Endodermal cell (in vitro differentiated cells): ENCODE measurements at places on chromosomes 2 and 18. TPM values are rescaled to one million over a fixed set of nuclear protein-coding genes. Genes with fewer than 3 reads are reported as not detected.

DNA sequence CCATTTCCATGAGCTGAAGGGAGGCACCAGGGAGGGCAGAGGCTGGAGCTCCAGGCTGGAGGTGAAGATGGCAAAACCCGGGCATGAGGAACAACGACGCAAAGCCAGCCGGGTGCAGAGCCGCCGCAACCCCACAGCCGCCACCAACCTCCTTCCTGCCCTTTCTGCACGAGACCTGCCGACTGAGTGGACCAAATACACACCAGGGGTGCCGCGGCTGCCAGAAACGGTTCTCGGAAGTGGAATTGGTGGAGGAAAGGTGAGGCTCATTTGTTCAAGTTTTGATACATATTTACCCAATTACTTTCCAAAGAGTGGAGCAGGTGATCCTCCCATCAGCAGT is 8.4 kb upstream of the CIDEA start:
- H3K4me1 ChIP-seq: no peaks in the 10 kb centered on the region
- H3K4me3 ChIP-seq: no peak overlapping the region
- no peaks in the 10 kb centered on the region for H3K36me3 ChIP-seq
- DNase-seq: no peak
- H3K27me3 ChIP-seq: peaks cover 37% of the 10 kb centered on the region

- no peaks in the 10 kb centered on the region for H3K36me3 ChIP-seq
- no peaks in the 10 kb centered on the region for H3K27me3 ChIP-seq
- no peak overlapping the region for H3K27ac ChIP-seq
- H3K4me1 ChIP-seq: peaks cover 10% of the 10 kb centered on the region
- DNase-seq: no peak
Observed at GRCh38 chr2:37421686-37422085, 77.3 kb downstream of the QPCT start.

Gene ANKRD62
- total RNA-seq: not detected in 3 replicates

DNA sequence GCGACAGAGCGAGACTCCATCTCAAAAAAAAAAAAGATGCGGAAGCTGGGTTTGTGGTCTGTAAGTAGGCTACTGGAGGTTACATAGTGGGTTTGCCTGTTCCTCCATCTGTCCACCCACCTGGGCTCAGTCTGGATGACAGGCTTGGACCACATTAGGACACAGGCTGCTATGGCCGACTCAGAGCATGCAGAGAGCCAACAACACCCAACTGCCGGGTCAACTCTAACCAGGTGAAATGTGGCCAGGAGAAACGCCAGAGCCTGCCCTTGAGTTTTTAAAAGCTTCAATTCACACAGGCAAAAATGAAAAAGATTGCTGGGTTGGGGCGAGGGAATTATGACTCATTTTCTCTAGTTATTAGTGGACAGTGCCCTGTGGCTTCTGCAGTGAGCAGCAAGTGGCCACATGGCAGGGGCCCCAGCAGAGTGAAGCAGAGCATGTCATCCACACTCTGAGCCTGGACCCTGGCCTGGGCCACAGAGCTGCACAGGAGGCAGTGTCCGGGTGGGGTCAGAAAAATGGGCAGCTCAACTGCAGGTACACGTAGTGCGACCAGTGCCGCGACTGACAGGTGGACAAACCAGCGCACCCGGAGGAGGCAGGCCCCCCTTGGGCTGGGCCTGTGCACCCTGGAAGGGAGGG is 67.4 kb downstream of the BIN1 start:
- H3K27me3 ChIP-seq: no peaks in the 10 kb centered on the region
- DNase-seq: no peak
- H3K4me3 ChIP-seq: no peak overlapping the region
- H3K4me1 ChIP-seq: no peaks in the 10 kb centered on the region
- H3K36me3 ChIP-seq: no peaks in the 10 kb centered on the region

- no peak overlapping the region for H3K4me3 ChIP-seq
- no peak for DNase-seq
- no peaks in the 10 kb centered on the region for H3K4me1 ChIP-seq
- H3K27ac ChIP-seq: no peak overlapping the region
- no peaks in the 10 kb centered on the region for H3K36me3 ChIP-seq
Observed at GRCh38 chr2:8146132-8147005, 535.5 kb upstream of the ID2 start.

Gene TUBA3E
- total RNA-seq: not detected in 2 replicates

GRCh38 chr2:35973132-35973736 is 382.3 kb upstream of the CRIM1 start:
- no peaks in the 10 kb centered on the region for H3K36me3 ChIP-seq
- peak; percentile 65 for DNase-seq
- H3K4me1 ChIP-seq: no peaks in the 10 kb centered on the region
- H3K27ac ChIP-seq: no peak overlapping the region
